ENCODE measurements at places on chromosomes 4 and X. TPM values are rescaled to one million over a fixed set of nuclear protein-coding genes. Genes with fewer than 3 reads are reported as not detected.
A peak's percentile ranks its signal among the peaks of the same experiment; 100 is the strongest.

MAGED4 gene
- total RNA-seq = not detected

GRCh38 chr4:52641854-52642563 lies 17.1 kb downstream of the USP46 start:
- no peak for DNase-seq
- H3K36me3 ChIP-seq = no peaks in the 10 kb centered on the region
- peaks cover 11% of the 10 kb centered on the region for H3K4me1 ChIP-seq
- H3K27ac ChIP-seq = peak overlapping the region; percentile 25

TMEM35A gene
- not detected for total RNA-seq

DNA sequence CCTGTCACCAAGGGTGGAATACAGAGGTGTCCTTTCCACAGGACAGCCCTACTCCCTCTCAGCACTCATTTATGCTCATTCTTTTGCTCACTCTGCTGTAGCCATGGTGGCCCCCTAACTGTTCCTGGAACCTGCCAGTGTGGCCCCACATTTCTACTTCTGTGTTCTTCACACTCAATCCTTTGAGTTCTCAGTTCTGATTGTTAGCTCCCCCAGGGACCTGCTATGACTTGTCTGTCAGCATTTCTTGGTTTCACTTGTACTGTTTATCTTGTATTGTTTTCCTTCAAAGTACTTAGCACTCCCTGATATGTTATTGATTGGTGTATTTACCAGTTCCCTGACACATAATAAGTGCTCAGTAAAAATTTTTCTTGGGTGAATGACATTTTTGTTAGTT lies 14.9 kb downstream of the VBP1 start:
- peaks cover 6% of the 10 kb centered on the region for H3K36me3 ChIP-seq
- H3K27ac ChIP-seq = no peak overlapping the region
- no peak for DNase-seq
- no peaks in the 10 kb centered on the region for H3K27me3 ChIP-seq
- no peaks in the 10 kb centered on the region for H3K4me1 ChIP-seq

DNA sequence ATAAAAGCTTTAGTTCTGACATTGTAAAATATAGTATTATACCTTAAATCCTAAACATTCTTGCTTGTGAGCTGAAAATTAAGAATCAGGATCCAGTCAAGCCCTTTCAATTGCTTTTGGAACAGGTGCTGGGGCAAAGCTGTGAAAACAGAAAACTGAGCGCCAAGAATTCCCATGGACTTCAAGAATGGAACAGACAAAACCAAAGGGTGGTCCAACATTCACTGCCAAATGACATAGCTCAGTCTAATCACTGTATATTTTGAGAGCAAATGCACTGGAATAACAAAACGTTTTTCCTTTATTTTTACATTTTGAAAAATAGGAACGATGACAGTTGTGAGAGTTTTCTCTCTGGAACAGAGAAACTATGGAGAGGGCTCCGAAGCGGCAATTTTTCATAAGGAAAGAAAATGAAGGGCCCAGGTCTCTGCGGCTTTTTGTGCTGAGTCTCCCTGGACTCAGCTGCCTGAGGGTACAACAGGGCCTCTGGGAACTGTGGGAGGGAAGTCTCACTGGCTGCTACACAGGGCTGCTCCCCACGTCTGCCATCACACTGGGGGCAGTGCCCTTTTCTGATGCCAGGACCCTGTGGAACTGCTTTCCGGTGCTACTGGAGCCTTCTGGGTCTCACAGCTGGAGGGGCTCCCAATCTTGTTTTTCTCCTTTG lies 56.0 kb upstream of the BMPR1B start:
- no peak overlapping the region for H3K4me3 ChIP-seq
- H3K36me3 ChIP-seq = no peaks in the 10 kb centered on the region
- DNase-seq = no peak
- no peaks in the 10 kb centered on the region for H3K27me3 ChIP-seq
- H3K4me1 ChIP-seq = no peaks in the 10 kb centered on the region
- no peak overlapping the region for H3K27ac ChIP-seq

GRCh38 chr4:101885574-101885973 lies 95.0 kb downstream of the BANK1 start:
- peak; percentile 33 for DNase-seq
- H3K27me3 ChIP-seq = no peaks in the 10 kb centered on the region
- no peak overlapping the region for H3K27ac ChIP-seq

AADAT gene
- 3.2 TPM for total RNA-seq

DNA sequence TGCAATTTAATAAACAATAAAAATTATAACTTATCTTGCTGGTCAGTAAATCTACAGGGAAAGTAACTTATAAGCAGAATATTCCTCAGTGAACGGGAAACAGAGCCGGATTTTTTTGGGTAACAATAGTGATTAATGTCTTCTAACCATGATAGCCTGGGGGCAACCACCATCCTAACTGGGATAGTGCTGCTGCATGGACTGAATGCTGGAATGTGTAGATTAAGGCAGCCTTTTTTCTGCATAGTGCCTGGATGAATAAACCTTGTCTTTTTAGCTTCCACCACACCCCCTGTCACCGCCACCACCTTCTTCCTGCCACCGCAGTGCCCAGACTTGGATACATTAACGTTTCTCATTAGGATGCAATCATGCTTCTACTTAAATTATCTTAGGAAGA lies 83.6 kb upstream of the LNX1 start:
- DNase-seq = no peak
- H3K36me3 ChIP-seq = no peaks in the 10 kb centered on the region
- H3K27ac ChIP-seq = no peak overlapping the region
- no peak overlapping the region for H3K4me3 ChIP-seq
- H3K4me1 ChIP-seq = no peaks in the 10 kb centered on the region
- H3K27me3 ChIP-seq = no peaks in the 10 kb centered on the region

ADGRG2 gene
- total RNA-seq = 0.20 TPM

POLA1 gene
- 17.4 TPM for total RNA-seq

DNA sequence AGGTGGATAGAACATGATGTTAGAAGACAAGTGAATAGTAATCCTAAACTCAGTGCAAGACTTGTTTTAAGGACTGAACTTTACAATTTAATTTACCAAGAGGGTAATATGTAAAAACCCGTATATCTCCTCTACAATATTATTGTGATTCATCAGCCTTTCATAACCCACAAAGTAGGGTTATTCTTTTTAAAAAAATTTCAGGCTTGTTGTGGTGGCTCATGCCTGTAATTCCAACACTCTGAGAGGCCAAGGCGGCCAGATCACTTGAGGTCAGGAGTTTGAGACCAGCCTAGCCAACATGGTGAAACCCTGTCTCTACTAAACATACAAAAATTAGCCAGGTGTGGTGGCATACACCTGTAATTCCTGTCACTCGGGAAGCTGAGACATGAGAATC lies 7.2 kb downstream of the IBSP start:
- H3K36me3 ChIP-seq = no peaks in the 10 kb centered on the region
- no peaks in the 10 kb centered on the region for H3K4me1 ChIP-seq
- H3K4me3 ChIP-seq = no peak overlapping the region
- no peaks in the 10 kb centered on the region for H3K27me3 ChIP-seq
- DNase-seq = no peak

- no peaks in the 10 kb centered on the region for H3K27me3 ChIP-seq
- no peak overlapping the region for H3K4me3 ChIP-seq
- no peak overlapping the region for H3K27ac ChIP-seq
- no peaks in the 10 kb centered on the region for H3K4me1 ChIP-seq
- DNase-seq = no peak
Measured at GRCh38 chrX:26649534-26649933, 433.6 kb downstream of the MAGEB5 start.

MTNR1A gene
- not detected for total RNA-seq

GRCh38 chr4:2304321-2304876 lies 42.5 kb upstream of the MXD4 start:
- no peak overlapping the region for H3K4me3 ChIP-seq
- 0 out of 2 replicates have a peak, but pooled peaks cover 8% of the 10 kb centered on the region for H3K27me3 ChIP-seq
- no peaks in the 10 kb centered on the region for H3K36me3 ChIP-seq
- no peak overlapping the region for H3K27ac ChIP-seq
- no peak for DNase-seq

- no peak overlapping the region for H3K4me3 ChIP-seq
- 0 out of 2 replicates have a peak overlapping the region, but pooled peaks have one; percentile 19 for H3K27ac ChIP-seq
- H3K4me1 ChIP-seq = peaks cover 6% of the 10 kb centered on the region
- no peaks in the 10 kb centered on the region for H3K36me3 ChIP-seq
- no peaks in the 10 kb centered on the region for H3K27me3 ChIP-seq
Measured at GRCh38 chr4:73817341-73817740, 19.1 kb upstream of the CXCL6 start.

Data from PC-9 (cell line).